Kidney epithelial cell (primary cell): ENCODE measurements at places on chromosomes 5 and 9.

- DNase-seq = no peak
These were observed 1.1 kb downstream of the LHX2 start for GRCh38 chr9:124012368-124013301.

GRCh38 chr5:96902876-96903275 is 26.6 kb downstream of the ERAP2 start:
- no peak for DNase-seq

DNA sequence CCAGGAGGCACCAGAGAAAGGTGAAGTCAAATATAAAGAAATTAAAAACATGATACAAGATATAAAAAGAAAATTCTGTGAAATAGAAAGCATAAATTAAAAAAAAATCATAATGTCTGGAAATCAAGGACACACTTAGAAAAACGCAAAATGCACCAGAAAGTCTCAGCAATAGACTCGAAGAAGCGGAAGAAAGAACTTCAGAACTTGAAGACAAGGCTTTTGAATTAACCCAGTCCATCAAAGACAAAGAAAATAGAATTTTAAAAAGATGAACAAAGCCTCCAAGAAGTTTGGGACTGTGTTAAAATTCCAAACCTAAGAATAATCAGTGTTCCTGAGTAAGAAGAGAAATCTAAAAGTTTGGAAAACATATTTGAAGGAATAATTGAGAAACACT is 168.3 kb downstream of the PRR16 start:
- DNase-seq = no peak

DNA sequence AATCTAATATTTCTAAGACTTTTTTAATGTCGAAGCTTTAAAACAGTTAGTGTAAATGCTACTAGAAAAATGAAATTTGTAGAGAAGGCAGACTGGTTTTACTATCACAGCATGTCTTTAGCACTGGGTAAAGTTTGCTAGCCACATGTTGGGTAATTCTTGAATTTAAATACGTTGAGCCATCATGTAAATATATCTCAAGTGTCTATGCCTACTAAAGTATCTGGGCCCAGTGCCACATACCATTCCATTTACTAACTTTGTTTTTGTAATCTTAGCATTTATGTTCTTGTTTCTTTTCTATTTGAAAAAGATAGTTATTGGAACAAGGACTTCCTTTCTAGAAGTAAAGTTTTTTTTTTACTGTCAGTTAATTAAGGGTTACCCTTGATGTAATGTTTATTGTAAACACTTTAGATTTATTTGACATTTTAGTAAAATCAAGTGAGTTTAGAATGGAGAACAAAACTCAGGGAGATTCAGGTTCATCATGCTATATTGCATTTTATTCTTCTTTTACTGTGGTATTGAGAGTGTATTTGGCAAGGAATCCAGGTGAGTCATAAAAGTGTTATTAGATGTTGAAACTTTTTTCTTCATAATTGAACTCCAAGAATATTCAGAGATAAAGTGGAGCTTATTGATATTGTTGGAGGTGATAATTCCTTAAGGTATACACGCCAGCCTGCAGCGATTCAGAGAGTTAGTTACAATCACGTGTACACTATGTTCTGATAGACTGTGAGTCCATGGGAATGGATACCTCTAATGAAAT is 182.4 kb downstream of the CCDC171 start:
- peak; percentile 38 for DNase-seq
